SJSA1 (cell line): ENCODE measurements at places on chromosomes 6 and 20.
A peak's percentile ranks its signal among the peaks of the same experiment; 100 is the strongest.

DNA sequence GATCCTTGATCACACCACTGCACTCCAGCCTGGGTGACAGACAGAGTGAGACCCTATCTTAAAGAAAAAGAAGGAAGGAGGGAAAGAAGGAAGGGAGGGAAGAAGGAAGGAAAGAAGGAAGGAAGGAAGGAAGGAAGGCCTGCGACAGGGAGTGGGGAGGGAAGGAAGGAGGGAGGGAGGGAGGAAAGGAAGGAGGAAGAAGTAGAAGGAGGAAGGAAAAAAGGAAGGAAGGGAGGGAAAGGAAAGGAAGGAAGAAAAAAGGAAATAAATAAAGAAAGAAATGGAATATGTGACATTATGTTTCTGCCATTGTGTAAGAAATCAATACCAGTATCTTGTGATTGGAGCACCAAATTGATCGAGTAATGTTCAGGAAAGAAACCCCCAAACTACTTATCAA lies 16.2 kb downstream of the PHACTR2 start:
- no peak overlapping the region for H3K4me3 ChIP-seq
- H3K27me3 ChIP-seq: no peaks in the 10 kb centered on the region
- peaks cover 47% of the 10 kb centered on the region for H3K4me1 ChIP-seq
- no peak overlapping the region for H3K27ac ChIP-seq
- H3K36me3 ChIP-seq: peaks cover 8% of the 10 kb centered on the region

DNA sequence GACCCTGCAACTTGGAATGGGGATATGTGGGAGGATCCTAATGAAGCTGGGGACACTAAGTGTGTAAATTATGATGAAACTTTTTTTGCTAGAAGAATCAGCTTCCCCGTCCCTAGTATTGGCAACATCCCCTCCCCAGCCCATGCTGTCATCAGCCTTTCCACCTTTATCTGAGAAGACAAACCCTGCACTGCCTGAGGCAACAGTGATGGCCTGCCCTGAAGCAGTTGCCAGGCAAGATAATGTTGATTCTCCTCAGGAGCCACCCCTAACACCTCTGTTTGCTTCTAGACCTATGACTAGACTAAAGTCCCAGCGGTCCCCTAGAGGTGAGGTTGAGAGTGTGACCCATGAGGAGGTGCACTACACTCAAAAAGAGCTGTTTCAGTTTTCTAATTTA lies 27.1 kb downstream of the MICA start:
- no peaks in the 10 kb centered on the region for H3K4me1 ChIP-seq
- no peak overlapping the region for H3K27ac ChIP-seq
- no peak overlapping the region for H3K4me3 ChIP-seq
- H3K36me3 ChIP-seq: no peaks in the 10 kb centered on the region

- no peaks in the 10 kb centered on the region for H3K4me1 ChIP-seq
- DNase-seq: no peak
- no peak overlapping the region for H3K27ac ChIP-seq
- H3K36me3 ChIP-seq: no peaks in the 10 kb centered on the region
Observed at GRCh38 chr20:45156713-45157112, 18.0 kb upstream of the PI3 start.

- H3K27me3 ChIP-seq: no peaks in the 10 kb centered on the region
- H3K4me3 ChIP-seq: no peak overlapping the region
- 0 out of 2 replicates have a peak overlapping the region, but pooled peaks have one; percentile 5 for H3K27ac ChIP-seq
Observed at GRCh38 chr6:47135772-47136171, 93.6 kb upstream of the ADGRF1 start.

- H3K4me3 ChIP-seq: no peak overlapping the region
- H3K4me1 ChIP-seq: peaks cover 20% of the 10 kb centered on the region
- no peaks in the 10 kb centered on the region for H3K27me3 ChIP-seq
- H3K27ac ChIP-seq: no peak overlapping the region
- peak; percentile 64 for DNase-seq
Observed at GRCh38 chr20:19864130-19864529, 106.1 kb downstream of the RIN2 start.

DNA sequence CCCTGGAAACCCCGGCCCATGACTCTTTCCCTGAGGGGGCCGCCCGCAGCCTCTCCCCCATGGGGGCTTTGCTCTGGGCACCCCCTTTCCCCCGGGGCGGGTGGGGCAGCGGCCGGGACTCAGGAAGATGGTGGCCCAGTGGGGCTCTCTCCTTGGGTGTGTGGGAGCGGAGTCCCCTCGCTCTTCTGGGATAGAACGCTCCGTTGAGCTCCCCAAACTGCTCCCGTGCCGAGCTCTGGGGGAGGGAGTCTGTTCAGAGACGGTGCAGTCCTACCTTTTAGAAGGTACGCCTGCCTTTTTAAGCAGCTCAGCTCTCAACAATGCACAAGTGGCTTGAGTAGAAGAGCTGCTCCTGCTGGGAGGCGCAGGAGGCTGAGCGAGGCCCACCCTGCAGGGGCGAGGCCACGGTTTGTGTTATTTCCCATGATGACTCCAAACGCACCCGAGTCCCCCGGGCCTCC lies 21.7 kb upstream of the BHLHE23 start:
- H3K4me1 ChIP-seq: peaks cover 8% of the 10 kb centered on the region
- DNase-seq: no peak
- H3K4me3 ChIP-seq: no peak overlapping the region
- no peak overlapping the region for H3K27ac ChIP-seq
- H3K27me3 ChIP-seq: peaks cover 85% of the 10 kb centered on the region
